ENCODE measurements at places on chromosomes 2 and 18. TPM values are rescaled to one million over a fixed set of nuclear protein-coding genes. Genes with fewer than 3 reads are reported as not detected.

DNA sequence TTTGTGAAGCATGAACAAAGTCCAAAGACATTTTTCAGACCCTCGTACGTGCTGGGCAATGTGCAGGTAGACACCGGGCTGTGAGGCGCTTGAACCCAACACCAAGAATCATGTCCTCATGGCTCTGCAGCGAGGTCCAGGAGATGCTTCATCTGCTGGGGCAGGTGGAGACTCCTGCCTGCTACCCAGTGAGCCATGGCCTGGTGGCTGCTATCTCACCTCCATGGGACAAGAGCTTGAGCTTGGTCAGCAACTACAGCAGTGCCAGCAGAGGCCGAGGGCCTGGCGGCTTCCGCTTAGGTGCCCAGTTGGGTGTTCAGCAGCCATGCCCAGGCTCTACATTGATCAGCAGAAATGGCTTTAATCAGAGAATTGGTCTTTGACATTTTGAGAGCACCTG lies 281.0 kb upstream of the HS6ST1 start:
- no peak for ATAC-seq

REG3G gene
- not detected for total RNA-seq

- no peak for ATAC-seq
Observed at GRCh38 chr2:69995511-69995910, 34.1 kb upstream of the ASPRV1 start.

- peak; percentile 60 for ATAC-seq
Observed at GRCh38 chr2:219698748-219699439, 71.5 kb downstream of the SLC4A3 start.

ARHGEF33 gene
- not detected for total RNA-seq

DNA sequence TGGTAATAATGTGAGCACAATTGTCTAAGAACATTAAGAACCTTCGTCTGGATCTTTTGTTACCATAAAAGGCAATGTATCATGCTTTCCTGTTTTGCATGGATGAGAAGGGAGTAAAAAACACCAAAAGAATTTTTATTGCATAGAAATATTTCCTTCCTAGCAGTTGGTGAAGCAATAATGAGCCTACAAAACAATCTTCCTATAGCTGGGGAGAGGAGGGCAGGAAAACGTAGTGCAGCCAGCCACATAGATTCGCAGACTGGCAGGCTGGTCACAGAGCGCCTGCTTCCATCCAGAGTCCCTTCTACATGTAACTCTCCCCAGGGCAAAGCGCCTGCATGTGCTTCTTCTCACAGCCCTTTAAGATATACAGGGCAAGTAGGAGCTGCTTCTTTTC lies 190.4 kb downstream of the BABAM2 start:
- no peak for ATAC-seq

GRCh38 chr18:35481960-35482366 lies 15.8 kb downstream of the INO80C start:
- no peak for ATAC-seq

ALK gene
- 0.04 TPM for total RNA-seq

DNA sequence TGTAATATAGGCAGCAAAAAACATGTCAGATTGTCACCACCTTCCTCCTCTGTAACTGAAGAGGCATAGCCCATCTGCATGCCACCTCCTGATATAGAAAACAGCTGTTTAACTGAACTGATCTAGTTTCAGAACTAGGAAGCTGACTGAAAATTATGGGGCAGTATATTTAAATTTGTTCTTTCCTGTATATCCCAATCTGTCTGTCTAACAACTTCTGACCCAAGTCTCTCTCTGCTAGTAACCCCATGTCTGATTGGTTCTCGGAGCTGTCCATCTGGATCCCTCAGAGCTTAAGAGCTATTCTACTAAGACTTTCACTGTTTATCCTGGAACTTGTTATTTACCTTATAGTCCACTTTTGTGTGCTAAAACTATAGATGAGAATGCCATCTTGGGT lies 68.2 kb upstream of the SLC35G4 start:
- ATAC-seq: no peak

GRCh38 chr18:47987388-47987699 lies 56.9 kb upstream of the SMAD2 start:
- peak; percentile 85 for ATAC-seq

ICA1L gene
- total RNA-seq: 1.5 TPM

IL1R2 gene
- 19.0 TPM for total RNA-seq

- no peak for ATAC-seq
Observed at GRCh38 chr2:139228276-139228675, 448.1 kb upstream of the NXPH2 start.

DNA sequence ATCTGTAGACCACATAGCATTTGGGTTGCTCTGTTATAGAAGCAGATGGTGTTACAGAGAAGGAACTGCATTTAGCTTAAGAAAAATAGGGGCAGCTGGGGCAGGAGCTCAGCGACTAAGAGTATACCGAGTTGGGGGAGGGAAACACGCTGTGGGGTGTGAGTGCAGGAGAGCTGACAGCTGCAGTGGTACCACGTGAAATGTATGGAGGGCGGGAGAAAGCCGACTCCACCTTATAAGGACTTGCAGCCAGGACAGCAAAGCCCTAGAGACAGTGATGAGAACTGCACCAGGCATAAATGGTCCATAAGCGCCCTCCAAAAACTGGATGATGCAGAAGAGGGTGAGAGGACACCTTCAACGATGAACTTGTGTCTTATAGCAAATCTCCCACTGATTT lies 237.6 kb downstream of the PRKCE start:
- ATAC-seq: peak; percentile 38
